ENCODE measurements at places on chromosomes 11 and 22.

GRCh38 chr11:40219401-40219800 is 1240.1 kb downstream of the LRRC4C start:
- no peak for DNase-seq

DNA sequence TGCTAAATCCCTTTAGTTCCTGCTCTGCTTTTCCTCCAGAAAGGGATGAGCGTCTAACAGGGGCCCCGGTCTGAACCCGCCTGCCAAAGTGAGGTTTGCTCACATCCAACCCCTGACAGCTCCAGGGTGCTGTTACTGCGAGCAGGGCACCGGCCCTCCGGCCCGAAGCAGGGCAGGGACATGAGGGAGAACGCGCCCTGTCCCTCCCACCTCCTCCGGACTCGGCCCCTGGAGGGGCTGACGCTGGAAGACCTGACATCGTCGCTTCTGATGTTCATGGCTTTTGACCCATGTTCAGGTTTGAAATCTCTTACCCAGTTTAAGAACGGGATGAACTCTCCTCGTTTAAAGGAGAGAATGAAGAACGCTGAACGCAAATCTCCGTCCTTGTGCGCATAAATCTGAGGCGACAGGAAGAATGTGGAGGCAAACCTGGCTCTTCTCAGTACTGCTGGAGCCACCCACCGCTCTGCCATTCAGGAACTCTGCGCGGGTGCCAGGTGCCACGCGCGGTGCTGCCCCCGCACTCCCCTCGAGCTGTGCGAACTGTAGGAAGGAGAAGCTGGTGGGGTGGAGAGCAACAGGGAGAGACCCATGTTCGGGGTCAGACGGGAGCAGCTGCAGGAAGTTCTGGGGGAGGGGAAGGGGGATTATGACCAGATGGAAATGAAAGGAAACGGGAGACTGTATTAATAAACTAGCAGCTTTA is 826 bp upstream of the EEF1G start:
- DNase-seq: no peak

GRCh38 chr11:115267238-115267781 is 236.9 kb downstream of the CADM1 start:
- DNase-seq: no peak

DNA sequence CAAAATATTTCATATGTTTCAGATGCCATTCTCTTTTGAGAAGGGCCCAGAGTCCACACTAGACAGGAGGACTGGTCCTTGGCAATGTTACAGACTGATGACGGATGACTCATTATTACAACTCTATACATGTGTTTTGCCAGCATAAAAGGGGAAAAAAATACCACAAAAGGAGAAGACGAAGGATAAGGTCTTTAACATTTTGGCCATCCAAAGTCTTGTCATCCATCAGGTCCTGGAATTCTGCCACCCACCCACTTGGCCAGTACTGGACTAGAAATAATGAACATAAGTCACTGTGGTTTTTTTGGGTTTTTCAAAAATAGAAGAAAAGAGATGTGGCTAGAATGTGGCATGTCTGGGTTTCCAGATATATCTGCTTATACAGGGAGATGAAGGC is 57.7 kb upstream of the BDNF start:
- DNase-seq: no peak

DNA sequence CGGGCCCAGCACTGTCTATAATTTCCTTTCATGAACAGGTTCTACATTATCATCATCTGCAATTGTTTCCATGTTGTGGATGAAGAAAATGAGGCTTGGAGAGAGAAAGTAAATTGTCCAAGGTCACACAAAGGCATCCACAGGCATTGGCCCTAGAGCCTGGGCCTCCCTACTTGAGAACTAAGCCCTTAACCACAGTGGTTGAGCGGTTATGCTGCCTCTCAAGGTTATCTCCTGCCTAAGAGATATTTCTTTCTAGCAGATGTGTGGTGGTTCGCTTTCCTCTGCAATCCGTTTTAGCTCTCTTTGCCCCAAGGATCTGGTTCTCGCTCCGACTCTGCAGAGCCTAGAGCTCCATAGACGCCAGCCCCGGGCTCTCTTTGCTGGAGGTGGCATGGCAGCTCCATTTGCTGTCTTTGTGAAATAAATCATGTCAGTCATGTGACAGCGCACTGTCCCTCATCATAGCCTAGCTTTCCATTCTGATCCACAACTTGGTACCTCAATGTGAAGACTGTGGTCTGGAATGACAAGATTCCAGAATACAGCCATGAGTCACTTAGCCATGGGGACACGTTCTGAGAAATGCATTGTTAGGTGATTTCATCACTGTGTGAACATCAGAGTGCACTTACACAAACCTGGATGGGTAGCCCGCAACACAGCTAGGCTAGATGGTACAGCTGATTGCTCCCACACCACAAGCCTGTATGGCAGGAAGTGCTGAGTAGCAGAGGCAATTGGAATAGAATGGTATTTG is 27.2 kb downstream of the RPS6KA4 start:
- DNase-seq: no peak

DNA sequence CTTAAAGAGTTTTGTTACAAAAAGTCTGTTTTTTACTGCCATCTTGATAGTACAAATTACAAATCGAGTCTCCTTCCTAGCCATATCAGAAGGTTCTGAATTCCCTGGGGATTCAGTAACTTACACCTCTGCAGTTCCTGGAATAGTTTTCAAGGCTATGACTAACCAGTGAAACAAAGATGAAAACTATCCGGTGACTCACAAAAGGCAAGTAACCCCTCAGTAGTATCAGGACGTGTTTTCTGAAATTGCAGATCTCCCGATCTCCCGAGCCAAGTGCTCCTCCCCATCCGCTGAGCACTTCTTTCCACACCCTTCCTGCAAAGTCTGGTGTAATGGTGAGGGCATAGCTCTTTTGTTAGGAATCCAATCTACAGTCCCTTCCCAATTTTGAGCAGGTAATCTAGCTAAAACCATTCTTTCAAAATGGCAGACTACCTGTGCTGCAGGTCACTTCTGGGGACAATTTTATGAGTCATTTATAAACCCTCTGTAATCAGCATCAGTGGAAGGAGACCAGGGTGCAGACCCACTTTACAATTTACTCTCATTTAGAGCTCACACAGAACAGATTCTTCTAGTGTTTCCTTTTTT is 7.7 kb downstream of the E2F8 start:
- no peak for DNase-seq

All from stimulated activated CD4-positive, alpha-beta T cell treated with anti-CD3 and anti-CD28 coated beads, Interleukin-2, amount 100 ng/mL, for 4 hours (primary cell).